T follicular helper cell (primary cell): ENCODE measurements at places on chromosomes 2 and 18.

- DNase-seq, result no peak
Measured at GRCh38 chr2:19670303-19670702, 231.5 kb downstream of the TTC32 start.

DNA sequence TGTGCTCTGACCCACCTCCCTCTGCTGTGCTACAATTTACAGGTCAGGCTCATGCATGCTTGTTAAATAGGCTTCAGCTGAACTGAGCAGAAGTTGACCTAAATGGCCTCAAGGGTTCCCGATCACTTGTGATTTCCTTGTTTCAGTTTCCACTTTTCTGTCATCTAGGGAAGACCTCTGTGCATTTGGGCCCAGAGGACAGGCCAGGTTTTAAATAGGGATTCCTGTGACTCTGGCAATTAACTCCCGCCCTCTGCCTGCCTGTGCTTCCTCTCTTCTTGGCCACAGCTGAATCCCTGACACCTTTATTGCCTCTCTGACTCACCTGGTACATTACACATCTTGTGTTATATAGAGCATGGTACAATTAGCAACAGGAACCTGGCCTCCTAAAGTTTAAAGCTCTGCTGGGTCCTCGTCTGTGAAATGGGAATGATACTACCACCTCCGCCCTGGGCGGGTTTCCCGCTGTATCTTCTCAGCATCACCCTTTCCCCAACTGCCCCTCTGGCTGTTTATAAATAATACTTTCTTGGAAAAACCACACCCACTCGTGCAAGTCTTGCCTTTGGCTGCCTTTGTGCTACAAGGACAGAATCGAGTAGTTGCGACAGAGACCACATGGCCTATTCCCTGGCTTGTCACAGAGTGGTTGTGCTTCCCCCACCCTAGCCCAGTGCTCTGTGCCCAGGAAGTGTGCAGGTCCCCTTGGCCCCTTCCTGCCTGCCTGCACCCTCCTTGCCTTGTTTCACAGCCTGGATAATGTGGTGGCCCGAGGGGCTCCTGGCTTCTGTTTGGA is 7.9 kb downstream of the CABLES1 start:
- DNase-seq, result no peak

DNA sequence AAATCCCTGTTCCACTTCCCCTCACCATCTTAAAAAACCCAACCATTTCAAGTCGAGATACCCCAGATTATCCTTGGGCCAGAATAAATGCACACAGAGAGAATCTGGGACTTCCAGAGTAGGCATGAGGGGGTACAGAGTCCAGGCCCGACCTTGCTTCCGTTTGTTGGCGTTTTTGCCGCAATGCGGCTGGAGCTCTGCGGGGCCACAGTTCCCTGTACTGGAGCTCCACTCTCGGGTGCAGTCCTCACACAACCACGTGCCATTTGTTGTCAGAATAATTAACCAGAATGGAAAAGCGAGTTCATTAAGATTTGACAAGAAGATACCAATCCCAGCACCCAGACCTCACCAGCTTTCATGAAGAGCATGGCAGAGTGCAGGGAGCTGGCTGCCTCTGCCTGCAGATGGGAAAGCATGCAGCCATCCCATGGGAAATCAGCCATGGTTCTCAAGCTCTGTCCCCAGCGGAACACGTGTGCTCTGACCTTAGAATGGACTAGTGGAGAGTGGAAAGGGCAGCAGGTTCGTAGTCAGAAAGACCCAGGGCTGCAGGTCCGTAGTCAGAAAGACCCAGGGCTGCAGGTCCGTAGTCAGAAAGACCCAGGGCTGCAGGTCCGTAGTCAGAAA is 472.8 kb downstream of the EIPR1 start:
- no peak for DNase-seq

GRCh38 chr2:9637330-9637729 is 6.5 kb upstream of the YWHAQ start:
- DNase-seq, result no peak

- no peak for DNase-seq
Measured at GRCh38 chr18:22391407-22392345, 26.0 kb downstream of the CTAGE1 start.

DNA sequence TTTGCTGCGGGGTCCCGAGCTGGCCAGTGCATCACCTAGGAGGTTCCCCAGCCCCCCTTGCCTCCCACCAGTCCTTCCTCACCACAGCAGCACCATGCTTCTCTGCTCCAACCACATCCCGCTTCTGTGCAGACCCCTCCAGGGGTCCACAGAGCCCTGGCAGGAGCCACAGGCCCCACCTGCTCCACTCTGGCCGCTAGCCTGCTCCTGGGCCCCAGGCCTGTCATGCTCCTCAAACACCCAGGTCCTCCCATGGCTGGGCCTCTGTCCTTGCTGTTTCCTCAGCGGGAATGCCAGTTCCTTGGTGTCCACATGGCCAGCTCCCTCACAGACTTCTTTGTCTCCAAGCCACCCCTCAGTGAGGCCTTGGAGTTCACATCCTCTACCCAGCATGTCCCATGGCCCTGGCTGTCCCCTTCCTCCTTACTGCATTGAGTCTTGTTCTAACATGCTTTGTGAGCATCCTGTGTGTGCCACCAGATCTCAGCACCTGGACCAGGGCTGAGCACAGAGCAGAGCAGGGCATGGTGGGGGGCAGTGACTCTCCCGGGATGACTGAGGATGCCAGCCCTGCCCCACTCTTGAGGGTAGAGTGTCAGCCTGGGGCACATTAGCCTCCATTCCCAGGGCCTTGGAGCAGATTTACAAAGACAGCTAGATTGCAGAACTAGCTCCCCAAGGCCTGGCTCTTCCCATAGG is 201.0 kb upstream of the HS6ST1 start:
- DNase-seq, result no peak

DNA sequence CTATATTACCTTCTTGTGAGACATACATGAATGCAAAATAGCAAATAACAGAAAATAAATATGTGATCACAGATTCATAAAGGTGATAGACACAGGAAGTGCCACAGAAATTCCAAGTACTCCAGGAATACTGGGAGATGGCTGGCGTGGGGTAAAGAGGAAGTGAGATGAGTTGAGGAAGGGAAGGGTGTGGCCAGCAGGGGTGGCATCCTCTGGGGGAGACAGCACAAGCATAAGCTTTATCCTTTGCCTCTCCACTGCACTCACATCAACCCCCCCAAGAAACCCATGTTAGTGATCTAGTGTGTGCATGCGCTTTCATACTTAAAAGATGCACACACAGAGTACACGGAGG is 94.8 kb upstream of the B3GNT7 start:
- DNase-seq, result no peak

DNA sequence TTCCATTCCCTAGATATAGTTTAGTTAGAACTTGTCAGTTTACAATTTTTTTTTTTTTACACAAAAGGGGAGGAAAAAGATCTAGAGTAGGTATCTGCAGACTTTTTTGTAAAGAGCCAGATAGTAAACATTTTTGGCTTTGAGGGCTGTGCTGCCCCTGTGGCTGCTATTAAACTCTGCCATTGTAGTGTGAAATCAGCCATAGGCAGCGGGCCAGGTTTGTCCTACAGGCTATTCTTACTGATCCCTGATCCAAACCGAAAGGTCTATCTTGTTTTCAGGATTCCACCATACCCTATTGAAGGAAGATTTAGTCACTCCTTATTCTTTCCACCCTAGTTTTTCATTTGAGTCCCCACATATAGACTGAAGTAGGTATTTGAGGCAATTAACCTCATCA is 203.4 kb downstream of the RND3 start:
- DNase-seq, result no peak

DNA sequence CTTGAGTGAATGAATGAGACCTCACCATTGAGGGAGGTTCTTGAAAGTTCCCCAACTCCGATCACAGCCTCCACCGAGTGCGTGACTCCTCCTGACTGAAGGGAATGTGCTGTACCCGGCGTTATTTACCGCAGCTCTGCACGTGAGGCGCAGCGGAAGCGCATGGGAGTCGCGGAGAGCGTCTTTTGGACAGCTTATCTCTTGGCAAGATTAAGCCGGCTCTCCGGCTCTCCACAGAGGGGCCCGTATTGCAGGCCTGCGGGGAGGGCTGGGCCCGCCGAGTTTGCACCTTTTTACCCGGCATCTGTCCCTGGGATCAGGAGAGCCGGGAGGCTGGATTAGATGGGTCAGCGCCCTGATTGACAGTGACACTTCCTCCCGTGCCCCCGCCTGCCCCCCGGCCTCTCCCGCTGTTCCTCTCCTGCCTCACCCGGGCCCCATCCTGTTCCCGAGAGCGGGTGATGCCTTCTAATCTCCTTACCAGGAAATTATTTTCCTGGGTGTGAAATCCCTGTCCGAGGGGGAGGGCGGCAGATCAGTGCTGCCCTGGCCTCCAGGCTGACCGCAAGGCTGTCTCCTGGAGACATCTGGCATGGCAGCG is 176.3 kb downstream of the INHBB start:
- no peak for DNase-seq

DNA sequence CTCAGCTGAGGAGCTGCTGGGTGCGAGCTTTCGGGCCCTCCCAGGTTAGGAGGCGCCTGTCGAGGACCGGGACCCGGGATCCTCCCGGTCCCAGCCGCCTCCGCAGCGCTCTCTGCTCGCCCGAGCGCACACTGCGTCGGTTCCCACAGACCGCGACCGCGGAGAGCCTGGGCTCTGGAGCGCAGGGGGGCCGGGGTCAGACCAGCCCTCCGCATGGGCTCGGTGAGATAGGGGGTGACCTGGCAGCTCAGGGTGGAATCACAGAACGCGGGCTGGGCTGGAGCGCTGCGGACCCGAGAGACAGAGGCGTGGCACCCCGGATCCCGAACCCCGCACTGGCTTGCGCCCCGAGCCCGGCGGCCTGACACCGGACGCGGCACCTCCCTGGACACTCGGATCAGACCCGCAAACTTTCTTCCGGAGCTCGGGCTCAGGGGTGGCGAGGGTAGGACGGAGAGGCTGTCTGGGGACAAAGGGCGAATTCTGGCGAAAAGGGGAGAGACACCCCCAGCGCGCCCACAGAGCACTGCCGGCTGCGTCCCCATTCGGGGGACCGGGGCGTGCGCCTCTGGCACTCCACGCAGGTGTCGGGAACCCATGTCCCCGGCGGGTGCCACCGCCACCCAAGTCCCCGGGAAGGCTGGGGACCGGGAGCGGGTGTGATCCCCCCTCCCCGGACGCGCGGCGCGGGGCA is 612 bp downstream of the DIPK1C start:
- no peak for DNase-seq

- DNase-seq, result no peak
Measured at GRCh38 chr2:147773479-147773878, 71.3 kb upstream of the ACVR2A start.

GRCh38 chr2:223959688-223960087 is 2.4 kb downstream of the MRPL44 start:
- DNase-seq, result no peak

GRCh38 chr2:71746946-71747501 is 293.7 kb downstream of the DYSF start:
- DNase-seq, result no peak

DNA sequence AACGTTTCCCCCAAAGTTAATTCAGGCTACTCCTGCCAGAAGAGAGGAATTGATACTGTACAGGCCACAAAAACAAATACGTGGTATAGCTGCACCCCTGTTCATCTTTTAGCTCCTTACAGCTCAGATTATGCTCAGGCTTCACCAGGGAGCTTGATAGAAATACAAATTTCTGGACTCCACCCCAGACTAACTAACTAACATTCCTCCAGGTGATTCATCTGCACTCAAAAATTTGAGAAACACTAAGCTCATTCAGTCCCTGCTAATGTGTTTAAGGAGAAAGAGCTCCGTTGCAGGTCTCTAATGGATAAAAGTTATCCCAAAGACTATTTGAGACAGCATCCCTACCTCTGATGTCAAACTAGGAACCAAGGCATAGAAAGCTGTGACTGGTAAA is 36.8 kb upstream of the UNC80 start:
- DNase-seq, result no peak

DNA sequence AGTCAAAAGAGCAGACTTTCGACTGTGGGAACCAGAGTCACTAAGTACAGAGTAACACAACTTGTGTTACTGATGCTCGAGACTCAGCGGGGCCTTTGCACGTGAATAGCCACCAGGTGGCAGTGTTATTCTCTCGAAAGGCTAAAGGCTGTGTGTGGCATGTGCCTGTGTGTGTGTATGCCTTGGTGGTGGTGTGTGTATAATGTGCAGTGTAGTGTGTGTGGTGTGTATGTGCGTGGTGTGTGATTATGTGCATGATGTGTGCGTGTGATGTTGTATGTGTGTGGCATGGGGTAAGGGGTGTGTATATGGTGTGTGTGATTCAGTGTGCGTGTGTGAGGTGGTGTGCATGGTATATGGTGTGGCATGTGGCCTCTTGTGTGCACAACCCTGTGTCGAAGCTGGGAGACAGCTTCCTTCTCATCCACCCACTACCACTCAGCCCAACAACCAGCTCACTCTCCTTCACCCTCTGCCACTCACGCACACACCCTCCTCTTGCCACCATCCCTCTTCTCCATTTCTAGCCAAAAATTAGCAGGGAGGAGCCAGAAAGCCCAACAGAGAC is 83.0 kb upstream of the ZNF532 start:
- DNase-seq, result peak; percentile 32

GRCh38 chr2:112003576-112004252 is 51.4 kb upstream of the TMEM87B start:
- no peak for DNase-seq

- DNase-seq, result no peak
Measured at GRCh38 chr2:229282758-229283546, 11.9 kb upstream of the PID1 start.

GRCh38 chr18:54284981-54285785 is 15.9 kb downstream of the POLI start:
- DNase-seq, result no peak

GRCh38 chr2:44169155-44169898 is 652 bp downstream of the PPM1B start:
- peak; percentile 24 for DNase-seq

DNA sequence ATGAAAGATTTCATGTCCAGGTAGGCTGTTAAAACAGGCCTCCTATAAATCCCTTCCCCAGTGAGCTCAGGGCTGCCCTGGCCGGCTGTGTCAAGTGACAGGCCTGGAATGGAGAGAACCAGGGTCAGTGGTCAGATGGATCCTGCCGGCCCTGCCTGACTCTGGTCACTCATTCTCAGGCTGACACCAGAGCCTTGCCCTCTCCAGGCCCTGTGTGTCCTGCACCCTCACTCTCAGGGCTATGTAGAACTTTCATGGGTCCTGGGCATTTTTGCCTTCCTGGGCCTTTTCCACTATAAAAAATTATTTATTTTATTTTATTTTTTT is 82.0 kb upstream of the RGPD5 start:
- no peak for DNase-seq

- DNase-seq, result no peak
Measured at GRCh38 chr18:74113711-74114110, 33.9 kb downstream of the FBXO15 start.

GRCh38 chr2:232611559-232612218 is 21.7 kb upstream of the EFHD1 start:
- DNase-seq, result peak; percentile 48

- DNase-seq, result no peak
Measured at GRCh38 chr18:25443776-25444175, 91.8 kb upstream of the ZNF521 start.

GRCh38 chr2:15643791-15644585 is 52.3 kb downstream of the DDX1 start:
- no peak for DNase-seq

GRCh38 chr2:181394741-181395437 is 62.3 kb upstream of the ITGA4 start:
- DNase-seq, result no peak
